Esophagus squamous epithelium (tissue), 5 donors: ENCODE measurements at places on chromosomes 4 and X.

DNA sequence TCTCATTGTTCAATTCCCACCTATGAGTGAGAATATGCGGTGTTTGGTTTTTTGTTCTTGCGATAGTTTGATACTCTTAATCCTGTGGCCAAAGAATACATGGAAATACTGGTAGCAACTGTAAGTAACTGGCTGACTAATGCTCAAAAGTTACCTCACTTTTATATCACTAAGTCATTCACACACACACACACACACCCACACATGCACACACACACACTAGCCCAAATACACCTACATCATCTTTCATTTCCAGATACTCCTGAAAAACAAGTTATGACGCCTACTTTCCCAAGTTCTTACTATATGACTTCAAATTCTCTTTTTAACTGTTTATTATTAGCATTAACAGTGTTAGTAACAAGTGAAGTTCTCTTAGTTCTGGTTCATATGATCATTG lies 101.3 kb downstream of the DCHS2 start:
- DNase-seq: no peak

GRCh38 chr4:105504744-105505143 lies 30.9 kb upstream of the PPA2 start:
- no peak for DNase-seq

DNA sequence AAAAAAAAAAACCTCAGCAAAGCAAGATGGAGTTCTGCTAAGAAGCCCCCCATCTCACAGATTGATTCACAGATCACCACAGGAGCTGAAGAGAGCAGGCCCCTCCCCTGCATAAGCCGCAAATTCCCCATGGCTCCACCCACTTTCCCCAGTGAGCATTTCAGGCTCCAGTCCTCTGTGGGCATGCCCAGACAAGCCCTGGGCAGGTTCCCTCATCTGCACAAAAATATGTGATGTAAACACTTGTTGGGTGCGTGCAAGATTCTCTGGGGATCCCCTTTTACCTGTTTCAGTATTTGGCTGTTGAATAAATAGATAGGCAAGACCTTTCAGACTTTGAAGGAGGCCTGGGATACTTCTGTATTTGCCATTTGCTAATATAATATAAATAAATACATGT lies 514.3 kb downstream of the PCDH7 start:
- no peak for DNase-seq

DNA sequence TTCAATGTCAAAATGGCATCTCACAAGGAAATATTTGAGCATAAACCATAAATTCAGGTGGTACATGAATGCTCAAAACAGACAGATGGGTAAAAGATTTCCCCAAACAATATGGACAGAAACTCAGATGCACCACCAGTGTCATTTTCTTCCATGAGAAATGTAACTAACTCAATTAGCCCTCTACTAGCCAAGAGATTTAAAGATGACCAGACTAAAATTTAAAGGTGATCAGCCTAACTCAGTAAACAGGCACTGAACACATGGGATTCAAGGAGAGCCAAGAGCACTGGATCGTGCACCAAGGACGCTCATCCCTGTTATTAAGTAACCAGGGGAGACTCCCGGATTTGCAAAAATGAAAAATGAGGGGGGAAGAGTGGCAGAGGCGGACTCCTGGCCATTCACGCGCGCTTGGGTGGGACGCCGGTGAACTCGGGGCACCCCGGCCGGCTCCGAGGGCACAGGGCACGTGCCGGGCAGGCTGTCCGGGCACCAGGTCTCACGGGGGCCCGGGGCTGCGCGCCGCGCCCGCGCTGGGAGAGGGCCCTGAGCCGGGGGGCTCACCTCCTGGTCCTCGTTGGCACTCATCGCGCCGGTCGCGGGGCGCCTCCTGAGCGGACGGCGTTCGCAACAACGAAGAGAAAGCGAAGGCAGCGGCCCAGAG lies 490 bp downstream of the RWDD4 start:
- no peak for DNase-seq

GRCh38 chr4:157043131-157043530 lies 32.8 kb upstream of the GLRB start:
- DNase-seq: no peak

- no peak for DNase-seq
Measured at GRCh38 chr4:18077808-18078207, 56.3 kb upstream of the LCORL start.

DNA sequence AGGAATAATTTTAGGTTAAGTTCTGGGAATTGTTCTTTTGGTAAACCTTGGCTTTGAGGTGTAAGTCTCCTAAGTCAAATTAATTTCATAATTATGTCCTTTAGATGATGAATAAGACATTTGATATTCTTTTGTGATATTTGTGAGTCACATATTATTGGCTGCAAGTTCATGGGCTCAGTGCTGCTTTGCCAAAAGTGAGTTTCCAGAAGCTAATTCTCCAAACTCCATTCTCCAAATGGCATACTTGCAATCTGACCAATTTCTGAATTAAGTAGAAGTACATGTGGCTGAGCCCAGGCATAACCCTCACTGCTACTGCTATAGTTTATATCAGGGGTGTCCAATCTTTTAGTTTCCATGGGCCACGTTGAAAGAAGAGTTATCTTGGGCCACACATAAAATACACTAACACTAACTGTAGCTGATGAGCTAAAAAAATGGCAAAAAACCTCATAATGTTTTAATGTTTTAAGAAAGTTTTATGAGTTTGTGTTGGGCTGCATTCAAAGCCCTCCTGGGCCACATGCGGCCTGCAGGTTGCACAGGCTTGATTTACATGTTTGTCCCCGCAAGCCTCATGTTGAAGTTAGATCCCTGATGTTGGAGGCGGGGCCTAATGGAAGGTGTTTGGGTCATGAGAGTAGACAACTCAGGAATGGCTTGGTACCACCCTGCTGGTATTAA lies 196.1 kb downstream of the ZNF330 start:
- DNase-seq: no peak

GRCh38 chr4:161287678-161288352 lies 876.0 kb downstream of the FSTL5 start:
- DNase-seq: no peak

DNA sequence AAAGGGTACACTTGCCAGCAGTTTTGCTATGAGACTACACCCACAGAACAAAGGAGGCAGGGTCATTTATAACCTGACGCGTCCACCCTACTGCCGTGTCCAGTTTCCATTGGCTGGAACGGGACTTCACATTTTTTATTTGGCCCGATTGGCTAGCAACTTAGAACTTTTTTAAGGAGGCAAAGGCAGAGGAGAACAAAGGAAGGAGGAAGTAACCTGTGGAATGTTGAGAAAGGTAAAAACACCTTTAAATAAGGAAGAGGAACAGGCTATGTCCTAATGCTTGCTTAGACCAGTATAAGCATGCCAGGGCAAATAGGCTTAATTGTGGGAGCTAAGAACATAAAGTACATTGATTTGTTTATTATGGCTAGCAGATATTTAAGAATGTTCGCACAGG lies 18.7 kb downstream of the KDM6A start:
- no peak for DNase-seq

- DNase-seq: no peak
Measured at GRCh38 chrX:123157586-123157985, 26.5 kb upstream of the GRIA3 start.
